ENCODE measurements at places on chromosomes 4 and X.

GRCh38 chr4:151809716-151810115 is 48.9 kb upstream of the GATB start:
- DNase-seq: no peak

GRCh38 chr4:142386449-142386848 is 459.7 kb downstream of the INPP4B start:
- DNase-seq: no peak

DNA sequence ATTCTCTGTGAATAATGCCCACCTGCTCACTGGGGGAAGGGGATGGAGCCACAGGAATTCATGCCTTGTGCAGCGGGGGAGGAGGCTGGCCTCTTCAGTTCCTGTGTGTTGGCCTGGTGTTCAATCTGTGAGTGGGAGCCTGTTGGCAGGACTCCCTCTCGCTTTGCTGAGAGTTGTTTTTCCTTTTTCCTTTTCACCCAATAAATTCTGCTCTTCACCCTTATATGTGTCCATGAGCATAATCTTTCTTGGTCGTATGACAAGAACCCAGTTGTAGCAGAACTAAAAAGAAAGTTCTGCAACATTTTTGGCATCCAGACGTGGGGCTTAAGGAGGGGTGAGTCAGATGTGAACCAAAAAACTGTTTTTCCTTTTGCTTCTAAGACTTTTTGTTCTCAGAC is 235.2 kb upstream of the HDX start:
- DNase-seq: no peak

DNA sequence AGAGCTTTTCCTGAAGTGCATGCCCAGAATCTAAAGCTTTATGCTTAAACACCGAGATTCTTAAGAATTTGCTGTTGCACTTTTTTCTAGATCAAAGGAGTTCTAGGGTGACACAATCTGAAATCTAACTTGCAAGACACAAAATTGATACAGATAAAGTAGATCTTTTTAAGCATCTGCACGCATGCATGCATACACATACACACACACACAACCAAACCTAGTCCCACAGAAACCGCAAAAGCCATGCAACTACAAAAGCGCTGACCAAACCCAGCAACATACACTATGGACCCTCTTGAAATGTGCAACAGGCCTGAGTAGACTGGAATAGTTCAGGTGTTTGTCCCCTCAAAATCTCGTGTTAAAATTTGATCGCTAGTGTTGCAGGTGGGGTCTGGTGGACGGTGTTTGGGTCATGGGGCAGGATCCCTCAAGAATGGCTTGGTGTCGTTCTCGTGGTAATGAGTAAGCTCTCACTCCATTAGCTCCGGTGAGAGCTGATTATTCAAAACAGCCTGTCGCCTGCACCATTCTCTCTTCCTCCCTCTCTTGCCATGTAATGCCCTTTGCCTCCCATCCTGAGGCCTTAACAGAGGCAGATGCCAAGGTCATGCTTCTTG is 52.7 kb downstream of the IRF2 start:
- no peak for DNase-seq

DNA sequence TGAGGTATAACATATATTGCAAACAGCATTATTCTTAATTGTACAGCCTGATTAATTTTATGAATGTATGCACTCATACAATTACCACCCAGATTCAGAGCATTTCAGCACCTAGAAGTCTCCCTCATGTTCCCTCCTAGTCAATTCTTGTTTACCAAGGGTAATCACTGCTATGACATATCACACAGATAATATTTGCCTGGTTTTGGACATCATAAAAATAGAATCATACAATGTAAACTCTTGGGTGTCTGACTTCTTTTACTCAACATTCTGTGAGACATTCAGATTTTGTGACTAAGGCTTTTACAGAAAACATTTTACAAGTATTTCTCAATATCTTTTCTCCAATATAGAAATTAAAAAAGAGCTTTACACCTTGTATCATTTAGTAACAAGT is 66.9 kb downstream of the PTPN13 start:
- no peak for DNase-seq

DNA sequence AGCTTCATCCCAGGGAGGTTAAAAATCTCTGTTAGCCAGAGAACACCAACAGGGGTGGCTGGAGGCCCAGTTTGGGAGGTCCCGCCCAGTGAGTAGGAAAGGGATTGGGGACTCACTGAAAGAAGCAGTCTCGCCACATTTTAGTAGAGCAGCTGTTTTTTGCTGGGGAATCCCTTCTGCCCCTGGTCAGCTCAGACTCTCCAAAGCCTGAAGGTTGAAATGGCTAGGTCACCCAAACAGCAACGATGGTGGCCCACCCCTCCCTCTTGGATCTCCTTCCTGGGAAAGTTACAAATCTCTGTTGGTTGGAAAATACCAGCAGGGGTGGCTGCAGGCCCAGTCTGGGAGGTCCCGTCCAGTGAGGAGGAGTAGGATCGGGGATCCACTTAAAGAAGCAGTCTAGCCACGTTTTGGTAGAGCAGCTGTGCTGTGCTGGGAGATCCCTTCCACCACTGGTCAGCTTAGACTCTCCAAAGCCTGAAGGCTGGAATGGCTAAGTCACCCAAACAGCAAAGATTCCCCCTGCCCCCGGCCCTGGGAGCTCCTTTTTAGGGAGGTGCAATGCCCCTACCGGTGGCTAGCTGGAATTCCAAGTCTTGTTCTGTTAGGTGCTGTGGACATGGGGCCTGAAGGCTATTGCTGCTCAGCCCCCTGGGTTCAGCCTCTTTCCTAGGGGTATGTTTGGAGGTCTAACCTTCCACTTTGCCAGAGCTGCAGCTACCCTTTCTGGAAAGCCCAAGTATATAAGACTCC is 40.0 kb upstream of the TEX13A start:
- DNase-seq: no peak

- no peak for DNase-seq
Observed at GRCh38 chr4:88119943-88120342, 38.5 kb downstream of the ABCG2 start.

DNA sequence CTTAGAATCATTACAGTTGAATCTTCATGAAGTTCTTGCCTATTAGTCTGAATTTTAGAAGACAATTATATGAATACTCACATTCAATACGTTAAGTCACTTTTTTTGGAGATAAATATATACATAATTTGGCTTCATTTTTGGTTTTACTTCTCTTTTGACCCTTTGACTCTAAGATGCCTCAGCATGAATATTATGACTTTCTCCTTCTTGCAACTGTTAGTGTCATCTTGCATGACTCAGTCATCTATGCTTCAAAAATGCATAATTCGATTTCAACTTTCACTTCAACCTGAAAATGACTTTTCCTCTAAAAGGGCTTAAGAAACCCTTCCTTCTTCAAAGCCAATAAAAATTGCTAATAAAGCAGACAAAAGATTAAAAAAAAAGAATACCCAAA is 1427.5 kb downstream of the ADGRL3 start:
- DNase-seq: no peak

DNA sequence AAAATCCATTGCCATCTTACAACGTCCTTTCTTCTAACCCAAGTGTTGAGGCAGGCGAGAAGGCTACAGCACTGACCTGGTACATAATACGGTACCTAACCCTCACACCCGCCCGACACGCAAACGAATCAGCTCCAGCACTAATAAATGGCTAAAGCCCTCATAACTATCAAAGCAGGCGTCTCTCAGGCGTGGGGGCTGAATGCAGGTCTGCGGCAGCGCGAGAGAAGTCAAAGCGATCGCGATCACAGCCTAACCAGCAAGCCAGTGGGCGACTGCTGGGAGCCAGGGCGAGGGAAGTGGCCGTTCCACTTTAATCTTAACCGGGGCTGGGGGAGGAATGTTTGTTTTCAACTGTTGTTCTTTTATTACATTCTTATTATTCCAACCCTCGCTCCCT is 1.5 kb downstream of the CDX4 start:
- DNase-seq: no peak

DNA sequence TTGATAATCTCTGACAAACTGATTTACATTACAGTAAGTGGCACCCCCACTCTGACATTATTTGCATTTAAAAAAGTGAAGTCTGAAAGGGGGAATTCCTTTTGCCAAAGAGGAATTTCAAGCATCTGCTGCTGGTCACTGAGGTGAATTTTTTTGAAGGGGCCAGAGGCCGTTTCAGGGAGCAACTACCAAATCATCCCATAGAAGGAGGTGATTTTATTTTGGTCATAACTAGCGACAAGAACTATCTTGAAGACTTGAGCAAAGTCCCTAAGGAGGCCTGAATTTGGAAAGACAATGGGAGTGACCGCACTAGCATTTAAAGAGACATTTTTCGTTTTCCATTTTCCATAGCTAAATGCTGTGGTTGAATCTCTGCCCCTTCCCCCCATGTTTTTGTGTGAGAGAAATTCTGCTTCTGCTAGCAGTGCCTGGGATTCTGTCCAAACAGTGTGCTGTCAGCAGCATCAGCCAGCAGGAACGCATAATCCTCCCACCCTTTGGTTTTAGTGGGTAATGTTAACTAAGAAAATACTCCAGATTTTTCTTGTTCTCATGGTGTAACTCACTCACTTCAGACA is 110.1 kb upstream of the MED14 start:
- DNase-seq: no peak

- DNase-seq: no peak
Observed at GRCh38 chrX:120690344-120690743, 60.5 kb upstream of the C1GALT1C1 start.

DNA sequence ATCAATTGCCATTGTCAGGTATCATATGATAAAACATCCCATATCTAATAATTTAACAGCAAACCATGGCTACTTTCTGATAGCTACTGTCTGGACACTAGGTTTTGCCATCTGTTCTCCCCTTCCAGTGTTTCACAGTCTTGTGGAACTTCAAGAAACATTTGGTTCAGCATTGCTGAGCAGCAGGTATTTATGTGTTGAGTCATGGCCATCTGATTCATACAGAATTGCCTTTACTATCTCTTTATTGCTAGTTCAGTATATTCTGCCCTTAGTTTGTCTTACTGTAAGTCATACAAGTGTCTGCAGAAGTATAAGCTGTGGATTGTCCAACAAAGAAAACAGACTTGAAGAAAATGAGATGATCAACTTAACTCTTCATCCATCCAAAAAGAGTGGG is 7.0 kb downstream of the NPY5R start:
- no peak for DNase-seq

GRCh38 chrX:39903937-39904336 is 193.8 kb downstream of the BCOR start:
- no peak for DNase-seq

DNA sequence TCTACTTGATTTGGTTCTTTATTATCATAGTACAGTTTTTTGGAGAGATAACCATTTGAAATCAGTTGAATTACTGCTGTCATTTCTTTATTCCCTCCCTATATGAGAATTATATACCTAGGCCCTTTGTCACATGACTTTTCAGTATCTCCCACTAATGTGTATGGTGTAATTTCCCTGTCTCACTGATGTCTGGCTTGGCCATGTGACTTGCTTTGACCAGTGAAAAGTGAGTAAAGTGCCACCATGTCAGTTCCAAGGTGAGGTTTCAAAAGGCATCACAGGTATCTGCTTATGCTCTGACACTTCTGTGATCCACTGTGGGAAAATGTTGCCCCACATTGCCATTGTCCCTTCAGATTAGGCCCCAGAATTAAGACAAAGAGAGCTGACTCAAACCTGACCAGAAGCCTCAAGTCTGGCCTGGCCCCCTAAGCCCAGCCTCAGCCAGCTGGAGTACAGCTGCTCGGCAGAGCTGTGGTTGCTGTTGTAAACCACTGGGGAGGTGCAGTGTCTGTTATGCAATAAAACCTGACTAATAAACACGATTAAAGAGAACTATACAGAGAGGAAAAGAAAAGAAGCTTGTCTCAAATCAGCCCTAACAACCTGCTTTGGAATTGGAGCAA is 27.5 kb downstream of the SETD7 start:
- no peak for DNase-seq

DNA sequence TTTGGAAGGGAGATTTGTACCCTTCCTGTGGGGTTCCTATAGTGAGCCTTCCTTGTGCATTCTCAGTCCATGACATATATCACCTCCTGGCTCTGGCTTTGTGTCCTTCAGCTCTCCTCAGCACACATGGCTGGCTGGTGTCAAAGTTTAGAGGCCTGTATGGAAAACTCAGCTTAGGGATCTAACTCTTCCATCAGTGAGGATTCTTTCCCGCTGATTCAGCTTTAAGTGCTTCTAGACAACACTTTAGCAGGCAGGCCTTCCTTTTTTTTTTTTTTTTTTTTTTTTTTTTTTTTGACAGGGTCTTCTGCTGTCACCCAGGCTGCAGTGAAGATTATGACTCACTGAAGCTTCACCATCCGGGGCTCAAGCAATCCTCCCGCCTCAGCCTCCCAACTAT is 84.2 kb downstream of the NPNT start:
- DNase-seq: no peak

DNA sequence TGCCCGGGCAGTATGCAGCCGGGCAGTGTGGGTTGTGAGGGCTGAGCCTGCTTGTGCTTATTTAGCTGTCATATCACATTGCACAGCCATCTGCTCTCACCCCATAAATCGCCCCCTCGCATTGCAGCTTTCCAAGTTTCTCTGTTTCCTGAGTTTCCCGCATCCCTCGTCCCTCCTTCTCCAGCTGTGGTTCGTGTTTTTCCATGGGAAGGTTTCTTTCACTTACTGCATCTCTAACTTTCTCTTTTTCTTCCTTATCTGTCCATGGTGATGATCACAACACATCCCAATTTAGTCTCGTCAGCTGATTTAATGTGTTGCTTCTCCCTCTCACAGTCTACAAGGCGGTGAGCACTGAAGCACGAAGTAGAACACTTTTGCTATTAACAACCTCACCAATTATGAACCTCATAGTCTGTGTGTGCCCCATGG is 118.1 kb downstream of the ENPP6 start:
- no peak for DNase-seq

- DNase-seq: no peak
Observed at GRCh38 chr4:24690436-24690835, 104.9 kb upstream of the SOD3 start.

DNA sequence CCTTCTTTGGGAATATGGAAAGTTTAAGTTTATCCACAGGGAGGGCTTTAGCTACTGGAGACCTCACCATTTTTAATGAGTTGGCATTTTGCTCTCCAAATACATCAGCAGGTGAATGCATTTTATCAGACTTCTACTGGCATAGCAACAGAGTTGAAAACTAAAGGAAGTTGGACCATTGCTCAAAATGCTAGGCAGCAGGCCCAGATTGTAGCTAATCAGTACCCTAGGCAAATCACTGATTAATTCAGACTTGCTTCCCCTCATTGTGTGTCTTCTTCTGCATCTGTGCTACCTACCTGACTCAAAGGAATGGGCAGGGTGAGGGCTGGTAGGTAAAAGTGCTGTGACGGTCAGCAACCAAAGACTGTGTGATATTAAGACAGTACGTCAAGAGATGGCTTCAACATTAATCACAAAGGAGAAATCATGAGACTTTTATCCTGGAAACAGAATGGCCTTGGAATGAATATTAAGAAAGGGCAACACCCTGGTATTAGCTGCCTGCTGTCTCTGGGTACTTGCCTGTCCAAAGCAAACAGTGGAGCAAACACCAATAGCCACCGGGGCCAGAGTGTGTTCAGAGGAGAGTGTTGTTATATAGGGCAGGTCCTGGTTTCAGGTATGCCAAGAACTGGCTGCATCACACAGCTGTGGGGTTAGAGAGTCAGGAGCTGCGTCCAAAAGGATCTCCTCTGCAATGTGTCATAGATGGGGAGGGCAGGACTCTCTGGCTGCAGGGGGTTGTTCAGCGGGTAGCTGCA is 17.1 kb upstream of the SMIM20 start:
- no peak for DNase-seq
